Activated effector memory CD4-positive, alpha-beta T cell treated with anti-CD3 and anti-CD28 coated beads, Interleukin-2, amount 50 U/mL, for 16 hours (primary cell): ENCODE measurements at places on chromosomes 11 and 22.
A peak's percentile ranks its signal among the peaks of the same experiment; 100 is the strongest.

- no peak for DNase-seq
Measured at GRCh38 chr11:108944471-108945178, 279.8 kb downstream of the DDX10 start.

GRCh38 chr11:8693010-8693551 lies 10.5 kb downstream of the RPL27A start:
- DNase-seq: peak; percentile 33

- no peak for DNase-seq
Measured at GRCh38 chr11:119694334-119694733, 34.7 kb downstream of the NECTIN1 start.

DNA sequence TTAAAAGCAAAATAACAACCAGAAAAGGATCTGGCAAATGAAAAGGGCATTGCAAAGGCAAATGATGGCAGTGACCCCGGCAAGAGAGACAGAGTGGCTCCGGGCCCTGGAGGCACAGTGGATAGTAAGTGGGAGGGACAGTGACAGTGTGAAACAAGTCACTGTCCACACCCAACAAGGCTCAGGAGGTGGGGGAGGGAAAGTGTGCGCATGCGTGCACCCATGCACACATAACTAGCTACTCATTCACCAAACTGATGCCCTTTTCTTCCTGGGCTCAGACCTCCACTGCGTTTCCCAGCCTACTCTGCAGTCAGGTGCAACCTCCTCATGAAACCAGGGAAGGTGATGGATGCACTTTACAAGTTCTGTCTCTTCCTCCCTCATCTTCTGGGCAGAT lies 108.4 kb downstream of the SHANK2 start:
- peak; percentile 38 for DNase-seq

DNA sequence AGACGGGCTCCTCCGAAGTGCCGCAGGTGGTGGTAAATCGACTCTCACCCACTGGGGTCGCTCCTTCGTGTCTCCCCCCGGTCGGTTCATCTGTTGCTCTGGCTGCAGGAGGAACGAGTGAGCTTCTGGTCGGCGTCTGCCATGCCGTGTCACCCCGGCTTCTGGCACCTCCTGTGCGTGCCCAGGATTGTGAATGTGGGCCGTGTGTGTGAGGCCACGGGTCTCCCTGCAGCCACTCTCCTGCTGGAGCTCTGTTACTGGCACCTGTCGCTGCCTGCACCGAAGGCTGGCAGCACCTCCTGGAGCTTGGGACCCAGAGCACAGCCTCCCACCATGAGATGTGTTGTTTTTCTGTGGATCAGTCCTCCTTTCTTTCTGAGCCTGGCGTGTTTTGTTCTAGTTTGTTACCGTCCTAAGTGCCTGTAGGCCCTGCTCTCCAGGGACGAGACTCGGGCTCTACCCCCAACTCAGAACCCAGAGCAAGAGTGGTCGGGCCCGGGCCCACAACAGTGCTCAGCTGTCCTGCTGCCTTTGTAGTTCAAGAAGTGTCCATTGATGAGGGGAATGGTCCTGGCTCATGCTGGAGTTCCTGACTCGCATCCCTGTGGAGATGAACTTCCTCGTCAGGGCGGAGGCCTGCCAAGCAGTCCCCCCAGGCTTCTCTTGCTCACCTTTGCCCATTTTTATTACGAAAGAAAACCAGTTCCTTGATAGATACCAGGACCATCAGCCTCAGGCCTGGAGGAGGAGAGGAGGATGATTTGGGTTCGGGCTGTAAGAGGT lies 66.6 kb downstream of the MED15 start:
- DNase-seq: no peak

- DNase-seq: no peak
Measured at GRCh38 chr11:131616481-131617140, 246.2 kb downstream of the NTM start.

DNA sequence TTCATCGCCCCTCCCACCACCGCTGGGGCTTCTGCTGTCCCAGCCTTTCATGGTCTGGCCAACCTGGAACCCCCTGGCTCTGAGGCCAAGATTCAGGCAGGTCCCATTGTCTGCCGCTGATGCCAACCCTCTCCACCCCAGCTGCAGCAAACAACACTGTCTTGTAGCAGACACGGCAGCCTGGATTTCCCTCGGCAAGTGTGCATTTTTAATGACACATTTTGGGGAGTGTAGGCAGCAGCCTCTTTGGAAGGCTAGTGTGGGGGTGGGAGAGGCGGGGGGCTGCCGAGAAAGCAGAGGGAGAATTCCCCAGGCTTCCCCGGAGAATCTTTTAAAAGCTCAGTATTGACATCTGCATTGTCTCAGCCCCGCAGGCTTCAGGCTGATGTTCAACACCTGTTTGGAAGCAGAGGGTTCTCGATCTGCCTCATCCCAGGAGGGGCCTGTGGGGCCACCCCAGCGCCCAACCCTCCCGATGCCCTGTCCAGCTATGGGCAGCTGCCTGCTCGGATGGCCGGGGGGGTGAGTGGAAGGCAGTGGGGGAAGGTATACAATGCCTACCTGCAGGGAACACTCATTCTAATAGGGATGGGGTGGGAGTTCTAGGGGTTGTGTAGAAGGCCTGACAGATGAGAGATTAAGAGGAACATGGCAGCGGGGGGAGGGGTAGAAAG lies 41.5 kb downstream of the NECTIN1 start:
- DNase-seq: no peak

- peak; percentile 85 for DNase-seq
Measured at GRCh38 chr11:13343931-13344717, 66.5 kb downstream of the BMAL1 start.

DNA sequence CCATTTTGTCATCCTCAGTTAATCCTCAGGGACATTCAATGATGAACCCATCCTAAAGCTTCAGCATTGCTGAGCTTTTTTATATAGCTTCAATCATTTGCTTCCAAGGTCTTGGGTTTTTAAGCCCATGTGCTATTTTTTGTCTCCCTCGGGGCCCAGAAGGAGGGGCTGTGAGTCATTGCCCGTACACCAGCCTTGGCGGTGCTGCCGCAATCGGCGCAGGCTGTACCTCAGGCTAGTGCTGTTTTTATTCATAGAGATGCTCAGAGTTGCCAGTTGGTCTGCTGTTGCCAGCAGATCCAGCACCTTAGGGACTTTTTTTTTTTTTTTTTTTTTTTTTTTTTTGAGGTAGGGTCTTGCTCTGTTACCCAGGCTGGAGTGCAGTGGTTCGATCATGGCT lies 35.5 kb downstream of the ACO2 start:
- no peak for DNase-seq

- DNase-seq: no peak
Measured at GRCh38 chr11:26830757-26831156, 108.9 kb upstream of the SLC5A12 start.

- no peak for DNase-seq
Measured at GRCh38 chr22:19865141-19865829, 10.6 kb upstream of the GNB1L start.
